ENCODE measurements at places on chromosomes 6 and 20. TPM values are rescaled to one million over a fixed set of nuclear protein-coding genes. Genes with fewer than 3 reads are reported as not detected.

SSTR4 gene
- not detected for total RNA-seq

- DNase-seq, result no peak
These were observed 37.1 kb downstream of the FRMD1 start for GRCh38 chr6:168041928-168042327.

GRCh38 chr20:59749301-59749700, 145.0 kb downstream of the PHACTR3 start:
- no peak for DNase-seq

SCUBE3 gene
- total RNA-seq, result 0.22 TPM

- no peak for DNase-seq
These were observed 61.7 kb downstream of the PYGB start for GRCh38 chr20:25309395-25310267.

PBOV1 gene
- not detected for total RNA-seq

DNA sequence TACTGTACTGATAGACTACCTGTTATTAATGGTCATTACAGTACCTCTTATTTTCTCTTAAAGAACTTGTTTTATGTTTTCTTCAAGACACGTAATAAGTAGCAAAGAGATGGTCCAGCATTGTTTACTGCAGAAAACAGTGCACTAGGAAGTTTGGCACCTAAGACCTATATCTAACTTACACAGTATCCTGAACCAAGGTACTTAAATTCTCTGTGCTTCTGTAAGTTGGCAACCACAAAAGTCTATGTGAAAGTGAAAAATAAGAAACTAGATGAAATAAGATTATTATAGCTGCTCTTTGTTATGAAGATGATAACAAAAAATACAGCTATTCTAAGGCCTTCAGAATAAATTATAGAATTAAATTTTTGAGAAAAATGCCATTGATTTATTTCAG, 411.7 kb upstream of the SOX4 start:
- DNase-seq, result no peak

CUL9 gene
- 26.6 TPM for total RNA-seq

All from mesenteric fat pad (tissue), 1 donor.